ENCODE measurements at places on chromosomes 5 and 9.

DNA sequence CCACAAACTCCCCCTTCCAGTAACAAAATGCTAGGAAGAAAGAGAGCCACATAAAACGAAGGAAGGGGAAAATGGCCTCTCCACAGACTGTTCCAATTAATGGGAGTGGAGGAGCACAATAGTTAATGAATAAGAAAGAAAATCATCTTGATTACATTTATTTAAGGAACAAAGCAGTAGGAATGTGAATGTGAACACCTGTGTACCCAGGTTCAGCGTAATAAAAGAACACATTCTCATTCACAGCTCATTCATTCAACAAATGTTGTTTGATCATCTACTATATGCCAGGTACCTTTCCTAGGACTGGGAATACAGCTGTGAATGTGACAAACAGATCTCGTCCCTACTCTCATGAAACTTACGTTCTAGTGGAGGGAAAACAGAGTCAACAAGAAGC lies 35.7 kb downstream of the SIL1 start:
- no peak for DNase-seq

DNA sequence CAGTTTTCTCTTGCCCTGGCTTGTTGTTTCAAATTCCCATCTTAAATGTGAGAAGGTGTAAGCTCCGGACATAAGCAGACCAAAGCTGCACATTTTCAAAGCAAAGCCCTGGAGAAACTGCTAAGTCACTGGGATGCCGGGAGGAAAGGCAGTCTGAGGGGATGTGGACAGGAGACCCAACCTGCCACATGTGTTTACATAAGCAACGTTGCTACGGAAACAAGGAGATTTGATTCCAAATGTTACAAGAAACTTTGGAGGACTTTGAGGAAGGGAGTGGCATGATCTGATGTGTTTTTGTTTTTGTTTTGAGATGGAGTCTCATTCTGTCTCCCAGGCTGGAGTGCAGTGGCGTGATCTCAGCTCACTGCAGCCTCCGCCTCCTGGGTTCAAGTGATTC lies 25.7 kb upstream of the INSYN2B start:
- no peak for DNase-seq

DNA sequence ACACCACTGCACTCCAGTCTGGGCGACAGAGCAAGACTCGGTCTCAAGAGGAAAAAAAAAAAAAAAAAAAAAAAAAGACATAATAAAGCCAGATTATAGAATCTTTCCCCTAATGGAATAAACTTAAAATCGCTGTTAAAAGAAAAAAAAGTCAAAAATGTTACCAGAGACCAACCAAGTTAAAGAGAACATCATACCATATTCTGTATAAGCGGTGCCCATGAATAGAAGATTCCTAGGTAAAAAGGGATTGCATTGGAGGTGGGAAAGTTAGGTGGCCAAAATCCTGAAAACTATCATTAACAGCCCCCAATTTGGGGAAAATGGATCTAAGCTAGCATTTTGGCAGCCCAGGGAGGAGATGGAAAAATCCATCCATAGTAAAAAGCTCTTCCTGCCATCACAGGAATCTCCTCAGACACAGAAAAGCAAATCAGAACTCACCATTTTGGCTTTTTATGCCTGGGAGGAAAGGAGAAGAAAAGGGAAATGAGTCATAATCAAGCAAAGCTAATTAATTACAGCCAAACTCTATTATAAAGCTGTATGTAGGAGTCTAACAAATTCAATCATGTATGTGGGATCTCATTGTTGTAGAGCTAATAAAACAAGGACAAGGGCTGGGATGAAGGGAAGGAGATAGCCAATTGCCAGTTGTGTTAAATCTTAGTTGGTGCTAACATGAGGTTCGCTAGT lies 363.8 kb downstream of the ARL15 start:
- DNase-seq: no peak

GRCh38 chr9:76231001-76231400 lies 163.2 kb downstream of the RFK start:
- no peak for DNase-seq

DNA sequence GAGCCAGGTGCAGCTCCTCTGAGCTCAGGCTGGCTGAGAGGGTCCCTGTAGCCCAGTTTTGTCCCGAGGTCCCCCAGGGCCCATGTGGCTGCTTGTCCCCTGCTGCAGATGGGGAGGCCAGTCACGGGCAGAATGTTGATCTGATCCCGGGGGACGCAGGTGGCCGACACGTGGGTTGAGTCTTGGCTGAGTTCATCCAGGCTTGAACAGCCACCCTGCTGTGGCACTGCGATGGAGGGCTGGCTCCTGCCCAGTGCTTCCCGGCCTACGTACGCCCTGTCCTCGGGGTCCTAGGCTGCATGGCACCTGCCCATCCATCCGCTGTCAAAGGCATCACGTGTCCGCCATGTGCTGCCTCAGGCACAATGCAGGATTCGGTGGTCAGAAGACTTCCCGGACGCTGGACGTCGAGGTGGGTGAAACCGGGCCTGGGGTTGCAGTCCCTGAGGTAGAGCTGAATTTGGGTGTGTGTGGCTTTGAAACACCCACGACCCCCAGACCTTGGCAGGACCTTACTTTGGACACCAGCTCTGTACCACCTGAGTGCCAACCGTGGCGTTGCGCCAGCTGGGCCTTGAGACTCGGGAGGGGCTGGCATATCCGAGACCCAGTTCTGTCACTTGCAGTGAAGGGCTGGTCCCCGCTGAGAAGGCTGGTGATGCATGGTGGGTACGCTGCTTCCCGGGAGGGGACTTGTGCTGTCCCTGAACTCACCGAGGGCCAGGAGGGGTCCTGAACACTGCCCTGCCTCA lies 22.3 kb downstream of the RXRA start:
- DNase-seq: no peak

GRCh38 chr5:1341863-1342262 lies 3.0 kb downstream of the CLPTM1L start:
- DNase-seq: no peak
